Liver (tissue), 10 donors: ENCODE measurements at places on chromosomes 2 and 18.

DNA sequence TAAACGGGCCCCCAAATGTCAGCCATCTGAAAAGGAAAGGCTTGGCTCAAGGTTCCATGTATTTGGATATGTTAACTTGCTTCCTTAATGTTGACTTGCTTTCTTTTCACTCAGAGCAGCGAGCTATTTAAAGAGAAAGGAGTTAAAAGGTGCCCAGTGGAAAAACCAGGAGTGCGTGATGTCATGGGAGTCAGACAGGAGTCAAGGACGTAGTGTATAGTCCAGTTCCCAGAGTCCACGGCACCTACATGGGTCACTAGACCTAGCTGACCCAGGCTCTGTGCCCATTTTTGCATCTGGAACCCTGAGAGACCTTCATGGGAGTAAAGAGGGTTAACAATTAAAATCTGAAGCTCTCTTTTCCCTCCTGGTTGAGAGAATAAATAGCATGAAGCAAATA is 19.8 kb downstream of the SLC3A1 start:
- H3K4me1 ChIP-seq, result peaks cover 33% of the 10 kb centered on the region
- no peaks in the 10 kb centered on the region for H3K27me3 ChIP-seq
- no peak overlapping the region for H3K4me3 ChIP-seq
- DNase-seq, result no peak

DNA sequence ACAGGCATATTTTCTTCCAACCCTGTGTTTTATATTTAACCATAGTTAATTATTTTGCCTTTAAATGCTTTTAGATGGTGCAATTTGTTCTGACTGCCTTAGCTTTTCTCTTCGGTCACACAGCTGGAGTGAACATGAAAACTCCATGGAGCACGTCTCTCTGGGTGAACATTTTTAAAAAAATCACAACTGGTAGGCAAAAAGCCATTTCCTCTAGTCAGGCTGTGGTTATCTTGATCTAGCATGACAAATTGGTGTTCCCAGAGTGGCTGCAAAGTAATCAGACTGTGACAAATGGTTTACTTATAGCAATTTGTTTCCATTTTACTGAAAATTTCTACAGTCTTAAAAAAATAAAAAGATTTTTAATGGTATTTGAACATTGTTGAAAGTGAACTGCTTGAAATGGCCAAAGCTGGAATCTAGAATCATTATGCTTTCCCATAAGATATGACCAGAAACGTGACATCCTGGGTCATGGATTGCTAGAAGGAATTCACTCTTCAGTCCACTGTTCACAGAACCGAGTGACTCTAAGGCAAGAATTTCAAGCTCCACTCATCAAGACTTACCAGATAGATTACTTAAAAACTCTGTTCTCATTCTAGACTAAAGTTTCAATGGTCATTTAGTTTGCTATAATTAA is 703.6 kb downstream of the CPS1 start:
- H3K4me3 ChIP-seq, result no peak overlapping the region
- H3K27me3 ChIP-seq, result no peaks in the 10 kb centered on the region
- DNase-seq, result no peak

DNA sequence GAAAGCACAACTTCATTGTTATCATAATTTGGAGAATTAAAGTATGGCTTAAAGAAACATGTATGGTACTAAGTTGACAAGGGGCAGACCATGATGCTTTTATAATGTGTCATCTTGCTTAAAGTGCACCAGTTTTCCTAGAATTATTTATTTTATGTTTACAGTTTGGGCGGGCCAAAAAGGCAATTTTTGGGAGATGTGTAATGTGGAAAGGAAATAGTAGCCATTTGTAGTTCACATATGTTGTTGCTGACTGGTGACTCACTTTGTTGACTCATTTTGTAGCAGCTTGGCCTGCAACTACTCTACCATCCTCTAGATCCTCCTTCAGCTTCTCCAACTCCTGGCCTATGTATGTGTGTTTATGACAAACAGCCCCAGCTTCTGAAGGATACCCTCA is 7.7 kb downstream of the ZSCAN30 start:
- no peak for DNase-seq
- H3K4me3 ChIP-seq, result no peak overlapping the region
- no peaks in the 10 kb centered on the region for H3K27me3 ChIP-seq
- H3K27ac ChIP-seq, result no peak overlapping the region
- no peaks in the 10 kb centered on the region for H3K4me1 ChIP-seq

DNA sequence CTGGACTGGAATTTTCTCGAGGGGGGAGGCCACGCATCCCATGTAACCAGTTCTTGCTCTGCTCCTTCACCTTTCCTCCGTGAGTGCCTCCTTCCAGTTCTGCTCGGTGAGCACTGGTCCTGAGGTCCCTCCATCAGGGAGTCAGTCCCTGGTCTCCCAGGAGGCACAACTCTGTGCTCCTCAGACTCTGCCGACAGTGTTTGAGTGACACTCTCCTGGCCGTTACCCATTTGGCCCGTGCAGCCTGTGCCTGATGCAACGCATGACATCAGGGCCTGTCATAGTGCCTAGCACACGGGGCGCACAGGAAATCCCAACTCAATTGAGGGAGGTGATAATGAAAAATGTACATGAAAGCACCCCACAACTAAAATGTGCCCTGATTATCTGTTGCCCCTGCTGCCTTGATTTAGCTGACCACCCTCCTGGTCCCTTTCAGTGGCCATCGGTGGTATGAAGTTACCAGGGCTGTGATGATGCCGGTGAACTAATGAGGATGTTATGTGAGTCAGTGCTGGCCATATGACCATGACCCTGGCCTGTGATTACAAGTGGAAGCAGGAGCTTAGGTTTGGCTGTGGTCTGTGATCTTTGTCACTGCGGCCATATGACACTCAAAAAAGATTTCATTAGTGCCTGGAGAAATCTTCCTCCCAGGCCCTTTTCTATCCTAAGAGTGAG is 144.6 kb downstream of the TDRD15 start:
- H3K27ac ChIP-seq, result no peak overlapping the region
- no peaks in the 10 kb centered on the region for H3K36me3 ChIP-seq
- H3K4me3 ChIP-seq, result no peak overlapping the region

- H3K36me3 ChIP-seq, result no peaks in the 10 kb centered on the region
- peak; percentile 56 for DNase-seq
- no peaks in the 10 kb centered on the region for H3K27me3 ChIP-seq
- no peak overlapping the region for H3K4me3 ChIP-seq
- no peak overlapping the region for H3K27ac ChIP-seq
Observed at GRCh38 chr18:45621061-45621511, 5.8 kb downstream of the SLC14A2 start.

- H3K27ac ChIP-seq, result no peak overlapping the region
- no peaks in the 10 kb centered on the region for H3K36me3 ChIP-seq
- H3K4me1 ChIP-seq, result no peaks in the 10 kb centered on the region
- no peak overlapping the region for H3K4me3 ChIP-seq
Observed at GRCh38 chr18:37874721-37875120, 309.1 kb upstream of the CELF4 start.

GRCh38 chr2:23541503-23542229 is 156.7 kb downstream of the KLHL29 start:
- no peak for DNase-seq
- no peaks in the 10 kb centered on the region for H3K4me1 ChIP-seq
- H3K36me3 ChIP-seq, result no peaks in the 10 kb centered on the region
- no peak overlapping the region for H3K4me3 ChIP-seq

DNA sequence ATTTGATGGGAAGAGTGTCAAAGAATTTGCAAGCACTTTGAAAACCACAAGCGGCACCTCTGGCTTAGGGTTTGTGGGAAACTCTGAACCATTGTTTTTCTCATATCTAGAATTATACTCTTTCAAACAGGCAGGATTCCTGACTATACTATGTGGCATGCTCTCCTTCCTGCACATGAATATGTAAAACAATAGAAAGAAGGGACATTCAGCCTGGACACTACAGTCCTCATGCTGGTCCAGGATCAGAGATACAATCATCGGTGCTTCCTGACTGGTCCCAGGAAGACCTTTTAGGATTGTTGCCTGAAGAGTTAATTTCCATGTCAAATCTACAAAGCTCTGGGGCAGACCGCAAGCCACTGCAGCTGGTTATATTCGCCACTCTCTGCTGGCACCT is 55.7 kb upstream of the RASGRP3 start:
- no peak for DNase-seq
- no peaks in the 10 kb centered on the region for H3K27me3 ChIP-seq
- no peaks in the 10 kb centered on the region for H3K36me3 ChIP-seq
- no peaks in the 10 kb centered on the region for H3K4me1 ChIP-seq
- H3K4me3 ChIP-seq, result no peak overlapping the region

DNA sequence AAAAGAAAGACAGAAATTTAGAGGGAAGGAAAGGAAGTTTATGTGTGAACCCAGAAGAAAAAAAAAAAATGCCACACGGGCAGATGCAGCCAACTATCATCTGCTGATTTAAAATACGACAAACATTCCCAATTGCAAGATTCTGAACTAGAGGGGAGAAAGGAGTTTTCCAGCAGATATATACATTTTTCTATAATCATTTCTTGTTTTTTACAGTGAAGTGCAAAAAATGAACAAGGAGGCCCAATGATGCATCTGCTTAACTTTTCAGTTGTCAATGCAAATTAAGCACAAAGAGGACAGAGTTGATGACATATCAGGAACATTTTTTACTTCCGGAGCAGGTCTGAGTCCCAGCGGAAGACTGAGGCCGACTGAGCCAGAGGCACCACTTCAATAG is 144.7 kb downstream of the MYCN start:
- H3K27me3 ChIP-seq, result no peaks in the 10 kb centered on the region
- H3K27ac ChIP-seq, result no peak overlapping the region
- DNase-seq, result no peak
- H3K36me3 ChIP-seq, result no peaks in the 10 kb centered on the region
- no peak overlapping the region for H3K4me3 ChIP-seq
- H3K4me1 ChIP-seq, result no peaks in the 10 kb centered on the region

- H3K27me3 ChIP-seq, result peaks cover 5% of the 10 kb centered on the region
- no peak for DNase-seq
- H3K4me1 ChIP-seq, result no peaks in the 10 kb centered on the region
Observed at GRCh38 chr18:24727685-24728084, 267.2 kb downstream of the HRH4 start.
